Fibroblast of mammary gland (primary cell): ENCODE measurements at places on chromosomes 11 and 22.

GRCh38 chr11:119789766-119790407, 60.9 kb upstream of the NECTIN1 start:
- DNase-seq: no peak

DNA sequence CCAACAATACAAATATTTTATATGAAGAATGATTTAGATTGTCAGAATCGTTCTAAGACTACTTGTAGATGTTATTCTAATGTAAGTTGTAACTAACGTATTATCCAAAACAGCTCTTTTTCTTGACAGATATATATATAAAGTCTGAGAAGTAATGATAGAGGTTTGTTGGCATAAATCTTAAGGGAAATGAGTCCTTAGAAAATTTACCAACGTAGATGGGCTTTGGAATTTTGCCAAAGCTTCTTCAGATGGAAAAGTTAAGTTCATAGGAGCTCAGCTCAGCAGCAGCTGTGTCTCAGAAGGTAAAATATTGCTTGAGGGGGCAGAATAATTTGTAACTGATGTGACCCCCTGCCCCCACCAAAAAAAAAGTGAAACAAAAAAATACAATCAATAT, 66.7 kb downstream of the BID start:
- peak; percentile 54 for DNase-seq

- no peak for DNase-seq
Measured at GRCh38 chr11:69073469-69073868, 24.7 kb downstream of the TPCN2 start.

DNA sequence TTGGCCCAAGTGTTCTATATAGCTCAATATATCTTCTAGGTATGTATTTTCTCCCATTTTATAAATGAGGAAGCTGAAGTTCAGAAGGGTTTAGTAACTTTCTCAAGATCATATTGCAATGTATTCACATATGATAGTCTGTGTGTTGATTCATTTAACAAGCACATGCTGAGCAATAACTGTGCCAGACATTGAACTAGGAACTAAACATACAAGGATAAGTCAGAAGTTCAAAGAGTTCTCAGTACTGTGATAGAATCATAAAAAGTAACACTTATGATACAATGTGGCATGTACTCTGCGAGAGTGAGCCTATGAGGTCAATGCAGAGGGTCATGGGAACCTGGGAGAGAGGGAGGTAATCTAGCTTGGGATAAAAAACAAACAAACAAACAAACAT, 1082.2 kb upstream of the TENM4 start:
- DNase-seq: no peak

DNA sequence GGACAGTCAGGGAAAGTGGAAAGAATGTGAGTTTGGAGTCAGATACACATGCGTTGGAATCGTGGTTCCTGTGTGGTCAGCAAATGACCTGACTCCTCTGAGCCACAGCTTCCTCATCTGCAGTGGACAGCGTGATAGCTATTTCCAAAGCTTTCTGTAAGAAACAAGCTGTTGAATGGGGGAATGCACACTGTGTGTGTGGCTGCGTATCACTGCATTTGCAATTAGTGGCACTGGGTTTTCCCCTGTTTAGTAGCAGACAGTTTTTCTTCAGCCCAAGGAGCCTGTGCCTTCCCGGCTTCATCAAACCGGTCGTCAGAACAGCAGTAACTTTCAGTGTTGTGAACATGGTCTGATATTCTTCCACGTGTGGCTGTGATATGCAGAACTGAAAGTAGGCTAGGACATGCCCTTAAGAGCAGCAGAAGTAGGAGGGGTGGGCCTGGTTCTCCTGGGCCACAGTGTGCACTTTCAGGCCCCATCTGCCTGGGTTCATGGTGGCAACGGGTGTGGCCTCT, 121.5 kb downstream of the RRAS2 start:
- DNase-seq: no peak

DNA sequence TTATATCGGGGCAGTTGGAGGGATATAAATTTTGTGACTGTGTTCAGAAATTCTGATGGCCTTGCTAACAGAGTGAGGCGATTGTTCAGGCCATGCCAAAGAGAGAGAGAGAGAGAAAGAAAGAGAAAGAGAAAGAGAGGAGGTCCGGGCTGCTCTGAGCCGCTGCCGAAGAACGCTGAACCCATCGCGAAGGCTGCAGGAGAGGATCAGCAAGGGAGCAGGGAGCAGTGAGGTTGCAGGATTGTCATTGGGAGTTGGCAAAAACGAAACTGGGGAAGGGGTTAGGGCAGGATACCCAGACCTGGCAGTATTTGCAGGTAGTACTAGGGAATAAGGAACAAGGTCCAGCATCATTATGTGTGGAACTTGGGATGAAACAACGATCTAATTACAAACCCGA, 537.1 kb downstream of the INSC start:
- no peak for DNase-seq

- peak; percentile 22 for DNase-seq
Measured at GRCh38 chr11:71542879-71543777, 5.1 kb upstream of the KRTAP5-9 start.

DNA sequence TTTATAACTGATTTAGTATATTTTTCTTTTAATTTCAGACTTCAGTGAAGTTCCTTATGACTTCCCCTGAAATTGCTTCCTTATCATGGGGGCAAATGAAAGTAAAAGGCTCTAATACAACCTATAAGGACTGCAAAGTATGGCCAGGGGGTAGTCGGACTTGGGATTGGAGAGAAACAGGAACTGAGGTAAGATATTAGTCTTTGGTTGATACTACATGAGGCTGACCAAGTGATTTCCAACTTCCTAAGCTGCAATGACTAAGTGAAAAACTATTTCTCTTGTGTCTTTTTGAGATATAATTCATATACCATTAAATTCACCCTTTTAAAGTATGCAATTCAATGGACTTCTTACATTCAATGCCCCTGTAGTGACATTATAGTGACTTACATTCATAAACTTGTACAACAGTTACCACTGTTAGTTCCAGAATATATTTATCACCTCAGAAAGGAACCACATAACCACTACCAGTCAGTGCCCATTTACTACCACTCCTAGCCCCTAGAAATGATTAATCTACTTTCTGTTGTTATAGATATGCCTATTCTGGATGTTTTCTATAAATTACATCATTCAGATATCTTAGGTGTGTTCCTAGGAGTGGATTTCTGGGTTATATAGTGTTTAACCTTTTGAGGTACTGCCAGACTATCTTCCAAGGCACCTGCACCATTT, 21.6 kb downstream of the AAMDC start:
- peak; percentile 8 for DNase-seq

DNA sequence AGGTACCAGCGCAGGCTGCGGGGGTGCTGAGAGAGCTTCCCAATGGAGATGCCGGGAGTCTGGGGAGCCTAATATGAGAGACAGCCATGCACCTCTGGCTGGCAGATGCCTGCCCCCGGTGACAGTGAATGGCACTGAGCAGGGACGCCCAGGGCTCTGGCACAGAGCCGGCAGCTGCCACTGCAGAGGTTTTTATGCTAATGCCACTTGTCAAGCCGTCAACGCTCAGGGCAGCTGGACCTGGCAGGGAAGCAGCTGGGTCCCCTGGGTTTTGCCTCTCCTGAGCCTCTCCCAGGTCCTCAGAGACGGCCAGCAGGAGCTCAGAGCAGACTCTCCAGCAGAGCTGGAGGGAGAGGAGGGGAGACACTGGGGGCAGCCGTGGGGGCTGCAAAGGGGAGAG, 573.6 kb downstream of the BUD13 start:
- DNase-seq: no peak

DNA sequence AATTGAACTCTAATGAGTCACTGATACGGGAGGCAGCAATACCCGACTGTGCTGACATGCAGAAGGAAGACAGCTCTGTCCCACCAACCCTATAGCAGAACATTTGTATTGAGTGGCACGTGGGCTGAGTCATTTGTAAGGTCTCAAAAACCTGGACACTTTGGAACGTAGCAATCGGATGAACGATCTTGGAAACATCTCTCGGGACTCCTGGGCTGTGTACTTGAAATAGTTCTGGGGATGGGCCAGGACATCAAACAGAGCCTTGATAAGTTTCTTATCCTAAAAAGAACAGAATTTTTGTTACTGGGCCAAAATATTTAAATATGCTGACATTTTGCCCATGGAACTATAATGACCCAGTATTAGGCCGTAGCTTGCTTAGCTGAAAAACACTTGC, 17.1 kb upstream of the NRIP3 start:
- no peak for DNase-seq

GRCh38 chr11:97739932-97740800, 1280.6 kb upstream of the CNTN5 start:
- DNase-seq: peak; percentile 48

GRCh38 chr11:16873289-16873688, 134.8 kb downstream of the C11orf58 start:
- DNase-seq: no peak

DNA sequence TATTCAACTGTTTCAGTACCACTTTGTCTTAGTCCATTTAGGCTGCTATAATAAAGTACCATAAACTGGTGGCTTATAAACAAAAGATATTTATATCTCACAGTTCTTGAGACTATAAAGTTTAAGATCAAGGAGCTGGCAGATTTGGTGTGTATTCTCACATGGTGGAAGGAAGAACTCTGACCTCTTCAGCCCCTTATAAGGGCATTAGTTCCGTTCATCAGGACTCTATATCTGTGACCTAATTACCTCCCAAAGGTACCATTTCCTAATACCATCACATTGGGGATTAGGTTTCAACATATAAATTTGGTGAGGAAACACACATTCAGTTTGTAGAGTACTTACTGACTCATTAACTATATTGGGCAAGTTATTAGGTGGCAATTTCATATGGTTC, 10.7 kb upstream of the ARL14EP start:
- no peak for DNase-seq

DNA sequence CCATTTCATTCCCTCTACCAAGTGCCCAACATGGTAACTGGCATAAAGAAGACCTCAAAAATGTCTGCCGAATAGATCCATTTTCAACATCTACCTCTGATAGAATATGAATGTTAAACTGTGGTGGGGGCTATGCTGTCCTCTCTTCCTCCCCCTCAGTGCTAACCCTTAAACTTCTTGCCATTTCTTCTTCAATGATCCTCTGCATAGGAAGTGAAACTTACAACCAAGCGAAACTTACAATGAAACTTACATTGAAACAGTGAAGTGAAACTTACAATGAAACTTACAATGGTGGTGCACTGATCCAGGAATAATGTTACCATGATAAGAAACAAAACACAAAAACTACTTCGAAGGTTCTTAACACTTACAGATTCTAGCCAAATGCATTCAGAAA, 4.7 kb downstream of the RTCB start:
- no peak for DNase-seq

DNA sequence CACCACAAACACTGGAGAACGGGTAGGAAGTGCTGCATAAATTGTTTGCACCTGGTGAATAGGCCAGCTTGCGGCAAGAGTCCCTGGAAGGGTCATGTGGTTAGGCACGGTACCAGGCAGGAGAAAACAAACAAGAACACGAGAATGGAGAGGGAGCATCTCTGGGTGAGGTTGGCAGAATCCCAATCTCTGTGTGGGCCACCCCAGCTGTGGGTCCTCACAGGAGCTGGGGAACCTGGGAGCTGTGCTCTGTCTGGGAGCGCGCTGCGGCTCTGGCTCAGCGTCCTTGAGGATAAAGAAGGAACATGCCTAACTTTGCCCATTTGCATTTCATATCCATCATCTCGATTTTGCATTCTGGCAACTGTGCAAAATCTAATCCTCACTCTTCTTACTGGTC, 46.1 kb upstream of the JAM3 start:
- DNase-seq: no peak

- DNase-seq: no peak
Measured at GRCh38 chr22:35575116-35575748, 34.6 kb downstream of the RASD2 start.

DNA sequence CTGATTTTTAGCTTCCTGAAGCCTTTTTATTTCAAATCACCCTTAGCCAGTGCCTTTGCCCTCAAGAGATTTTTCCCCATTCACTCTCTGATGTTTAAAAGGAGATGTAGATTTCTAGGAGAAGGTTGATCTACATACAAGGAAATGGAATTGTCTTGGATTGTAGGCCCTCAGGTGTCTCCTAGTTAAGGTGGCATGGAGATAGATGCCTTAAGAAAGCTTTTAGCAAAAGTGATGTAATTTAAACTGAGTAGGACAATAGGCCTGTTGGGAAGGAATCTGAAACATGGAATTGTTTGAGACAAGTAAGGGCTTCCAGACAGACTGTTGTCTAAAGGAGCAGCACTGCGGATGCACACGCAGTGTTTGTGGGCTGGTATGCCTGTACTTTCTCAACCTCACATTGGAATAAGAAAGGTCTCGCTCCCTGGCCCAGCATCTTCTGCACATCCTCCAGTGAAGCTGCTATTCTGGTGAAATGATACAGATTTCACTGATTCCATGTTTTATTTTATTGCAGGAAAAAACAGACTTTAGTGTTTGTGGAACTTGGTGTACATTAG, 69.8 kb upstream of the SLC25A18 start:
- no peak for DNase-seq

- DNase-seq: no peak
Measured at GRCh38 chr11:120797143-120797542, 226.8 kb upstream of the TBCEL start.

- peak; percentile 49 for DNase-seq
Measured at GRCh38 chr11:77071671-77072605, 5.2 kb downstream of the CAPN5 start.

GRCh38 chr11:47656260-47656885, 14.0 kb upstream of the MTCH2 start:
- no peak for DNase-seq

DNA sequence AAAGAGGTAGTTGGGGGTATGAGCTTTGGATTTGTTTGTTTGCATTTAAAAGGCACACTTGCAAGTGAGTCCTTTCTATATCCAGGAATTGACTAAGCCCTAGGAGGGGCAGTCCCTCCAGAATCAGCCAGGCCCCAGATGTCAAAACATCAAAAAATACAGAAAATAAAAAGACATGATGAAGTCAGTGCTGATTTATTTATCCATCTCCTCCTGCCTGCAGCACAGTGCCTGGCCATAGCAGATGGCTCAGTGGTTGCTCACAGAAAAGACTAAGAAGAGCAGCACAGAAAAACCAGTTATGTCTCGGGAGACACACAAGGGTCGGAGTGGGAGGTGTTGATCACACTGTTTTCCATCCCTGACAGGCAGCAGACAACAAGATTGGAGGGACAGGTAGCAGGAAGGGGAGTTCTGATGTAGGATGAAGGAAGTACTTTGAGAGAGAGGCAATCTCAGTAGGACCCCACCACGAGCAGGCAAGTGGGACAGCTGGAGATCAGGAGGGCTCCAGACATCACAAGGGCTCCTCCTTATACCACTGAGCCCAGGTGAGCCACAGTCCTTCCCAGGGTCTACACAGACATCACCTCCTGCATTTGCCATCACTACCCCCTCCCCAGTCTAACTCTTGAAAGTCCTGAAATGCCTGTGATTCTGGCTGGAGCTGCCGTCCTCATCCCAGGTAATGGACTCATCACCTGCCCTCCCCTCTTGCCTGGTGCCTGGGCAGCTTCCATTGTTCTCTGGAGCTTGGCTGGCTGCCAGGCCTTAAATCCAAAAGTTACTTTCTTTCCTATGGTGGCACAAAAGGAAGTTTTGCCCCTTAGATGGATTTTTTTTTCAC, 32.3 kb downstream of the TMPRSS5 start:
- DNase-seq: peak; percentile 38

DNA sequence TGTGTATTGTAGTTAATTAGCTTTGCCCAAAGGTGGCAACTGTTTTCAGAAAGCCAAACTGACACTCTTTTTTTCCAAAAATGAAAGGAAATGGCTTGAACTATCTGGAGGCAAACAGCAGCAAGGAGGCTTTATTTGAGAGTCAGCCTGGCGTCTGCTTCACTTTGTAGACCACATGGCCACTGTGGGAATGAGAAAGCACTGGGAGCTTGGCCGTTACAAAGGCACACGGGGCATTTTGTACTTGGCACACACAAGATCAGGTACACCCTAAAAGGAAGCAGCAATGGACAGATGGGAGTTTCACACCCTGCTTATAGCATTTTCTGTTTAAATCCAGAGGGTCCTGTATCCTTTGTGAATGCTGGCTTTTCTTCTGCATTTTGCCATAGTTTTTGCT, 126.3 kb downstream of the MPPED2 start:
- DNase-seq: no peak
